ENCODE measurements at places on chromosomes 11 and 22.

DNA sequence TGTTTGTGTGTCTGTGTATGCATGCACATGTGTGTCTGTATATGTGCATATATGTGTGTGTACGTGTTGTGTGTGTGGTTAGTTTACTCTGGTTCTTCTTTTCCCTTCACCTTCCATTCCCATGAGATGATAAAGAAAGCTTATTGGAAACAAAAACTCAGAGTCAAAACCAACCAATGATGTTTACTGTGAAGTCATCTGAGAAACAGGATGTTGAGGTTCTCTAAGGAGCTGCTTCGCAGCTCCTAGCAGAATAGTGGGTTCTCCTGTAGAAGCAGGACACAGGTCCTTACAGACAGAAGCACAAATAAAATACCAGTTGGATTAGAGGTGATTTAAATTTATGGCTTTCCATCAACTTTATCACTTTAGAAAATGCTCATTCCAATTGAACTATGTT lies 256.1 kb upstream of the PLET1 start:
- DNase-seq: no peak

- peak; percentile 65 for DNase-seq
These were observed 243.9 kb upstream of the SYN3 start for GRCh38 chr22:33302049-33302545.

- DNase-seq: no peak
These were observed 85.0 kb downstream of the LARGE1 start for GRCh38 chr22:33835265-33835664.

- no peak for DNase-seq
These were observed 63.8 kb upstream of the WNT7B start for GRCh38 chr22:46040471-46041465.

DNA sequence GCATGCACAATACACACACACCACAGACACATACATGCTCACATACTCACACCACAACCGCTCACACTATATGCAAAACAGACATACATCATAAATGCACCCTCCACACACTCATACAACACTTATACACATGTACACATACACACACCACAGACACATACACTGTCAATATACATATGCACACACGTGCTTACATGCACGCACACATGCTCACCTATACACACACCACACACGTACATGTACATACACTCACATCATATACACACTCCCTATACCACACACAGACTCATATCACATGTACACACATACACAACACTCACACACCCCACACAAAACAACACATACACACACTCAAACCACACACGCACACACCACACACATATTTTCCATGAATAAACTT lies 885.3 kb downstream of the TBC1D22A start:
- DNase-seq: no peak

GRCh38 chr22:50314455-50315288 lies 7.2 kb upstream of the PLXNB2 start:
- DNase-seq: no peak

- no peak for DNase-seq
These were observed 80.1 kb upstream of the ALX4 start for GRCh38 chr11:44389963-44390605.

DNA sequence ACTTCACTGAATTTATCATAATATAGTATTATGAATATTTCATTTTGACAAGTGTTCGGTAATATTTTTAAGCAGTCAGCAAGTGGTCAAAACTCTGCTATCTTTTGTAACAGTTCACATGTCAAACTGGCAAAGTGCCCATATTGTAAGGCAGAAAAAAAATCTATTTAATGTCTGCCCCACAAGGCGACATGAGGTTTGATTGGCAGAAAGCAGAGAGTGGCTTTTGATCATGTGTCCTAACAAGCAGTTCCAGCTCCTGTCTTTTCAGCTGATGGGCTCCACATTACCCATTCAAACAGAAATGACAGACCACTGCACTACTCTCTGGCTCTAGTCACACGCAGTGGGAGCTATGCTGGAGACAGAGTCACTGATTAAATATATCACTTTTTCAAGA lies 59.0 kb downstream of the SOX6 start:
- no peak for DNase-seq

DNA sequence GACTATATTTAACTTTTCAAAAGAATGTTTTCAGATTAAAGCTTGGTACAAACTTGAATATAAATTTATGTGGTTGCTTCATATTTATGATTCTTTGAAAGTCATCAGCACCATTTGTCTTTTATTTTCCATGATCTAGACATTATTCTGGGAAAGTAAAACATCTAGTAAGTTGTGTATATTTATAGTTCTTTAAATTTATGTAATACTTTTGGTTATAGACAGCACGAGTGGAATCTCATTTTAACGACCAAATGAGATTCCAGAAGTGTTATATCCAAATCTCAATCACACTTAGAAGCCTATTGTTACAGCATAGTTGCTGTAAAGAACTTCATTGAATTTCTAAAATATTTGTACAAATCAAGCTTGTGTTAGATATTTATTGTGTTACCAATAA lies 212.3 kb downstream of the DDX10 start:
- no peak for DNase-seq

- DNase-seq: no peak
These were observed 222.0 kb downstream of the TMEM135 start for GRCh38 chr11:87259736-87260135.

- no peak for DNase-seq
These were observed 3.3 kb upstream of the CHRDL2 start for GRCh38 chr11:74734559-74734925.

- no peak for DNase-seq
These were observed 11.8 kb downstream of the KLHL22 start for GRCh38 chr22:20483771-20484170.

DNA sequence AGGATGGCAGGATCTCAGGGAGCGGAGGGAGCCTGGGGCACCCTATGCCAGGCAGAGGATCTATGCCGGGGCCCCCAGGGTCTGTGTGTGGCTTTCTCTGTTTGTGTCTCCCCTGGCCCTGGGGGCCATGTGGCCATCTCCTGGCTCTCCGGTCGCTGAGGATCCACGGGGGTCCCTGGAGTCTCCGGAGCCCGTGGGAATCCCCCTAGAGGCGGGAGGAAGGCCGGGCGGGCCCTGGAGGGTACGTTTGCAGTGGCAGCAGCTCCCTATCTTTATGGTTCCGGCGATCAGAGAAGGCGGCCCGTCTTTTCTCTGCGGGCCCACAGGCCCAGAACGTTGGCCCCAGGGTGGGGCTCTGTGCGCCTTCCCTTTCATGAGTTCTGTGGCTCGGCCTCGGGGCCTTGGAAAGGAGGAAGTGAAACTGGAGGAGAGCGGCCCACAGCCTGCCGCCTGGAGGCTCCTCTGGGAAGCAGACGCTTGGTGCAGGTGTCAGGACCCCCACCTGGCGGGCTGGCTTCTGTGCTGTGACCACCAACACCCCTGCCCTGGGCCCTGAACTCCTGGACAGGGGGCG lies 82.1 kb downstream of the KCNQ1 start:
- no peak for DNase-seq

GRCh38 chr22:31269892-31270579 lies 22.3 kb downstream of the PIK3IP1 start:
- DNase-seq: no peak

DNA sequence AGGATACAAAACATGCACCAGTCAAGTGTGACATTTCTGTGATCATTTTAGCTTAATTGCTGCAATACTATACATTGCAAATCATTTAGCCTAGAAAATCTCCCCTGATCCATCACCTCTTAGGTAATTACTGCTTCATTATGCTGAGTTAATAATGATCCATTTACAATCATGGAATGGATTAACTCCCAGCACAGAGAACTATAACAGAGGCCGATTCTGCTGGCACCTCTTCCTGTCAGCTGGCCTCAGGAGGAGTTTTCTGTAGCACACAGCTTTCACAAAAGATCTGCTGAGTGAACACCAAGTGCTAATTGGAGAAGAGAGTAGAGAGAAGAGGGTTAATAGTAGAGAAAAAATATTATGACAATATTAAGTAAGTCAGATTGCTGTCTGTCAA lies 591.8 kb upstream of the KIRREL3 start:
- DNase-seq: no peak

DNA sequence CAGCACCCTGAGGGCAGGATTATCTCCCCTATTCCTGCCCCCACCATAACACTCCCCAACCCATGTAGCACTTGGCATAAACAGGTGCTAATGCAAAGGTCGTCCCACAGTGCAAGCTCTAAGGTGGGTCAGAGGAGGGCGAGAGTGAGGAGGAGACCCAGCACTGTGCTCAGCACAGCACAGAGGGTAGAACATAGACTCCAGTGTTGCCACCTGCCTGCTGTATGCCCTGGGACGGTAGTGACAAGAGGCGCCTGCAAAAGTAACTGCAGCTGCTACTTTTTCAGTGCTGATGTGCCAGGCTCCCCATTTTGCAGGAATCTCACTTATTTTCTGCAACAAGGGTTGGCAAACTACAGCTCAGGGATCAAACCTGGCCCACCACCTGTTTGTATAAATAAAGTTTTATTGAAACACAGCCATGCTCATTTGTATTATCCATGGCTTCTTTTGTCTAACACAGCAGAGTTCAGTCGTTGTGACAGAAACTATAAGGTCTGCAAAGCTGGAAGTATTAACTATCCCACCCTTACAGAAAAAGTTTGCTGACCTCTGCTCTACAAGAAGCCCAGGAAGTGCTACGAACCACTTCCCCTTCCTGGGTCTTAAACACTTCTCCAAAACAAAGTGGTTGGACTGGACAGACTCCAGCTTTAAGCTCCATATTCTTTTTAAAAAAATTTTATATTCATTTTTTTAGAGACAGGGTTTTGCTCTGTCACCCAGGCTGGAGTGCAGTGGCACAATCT lies 16.9 kb upstream of the CDC42BPG start:
- DNase-seq: no peak

GRCh38 chr11:103436131-103436770 lies 327.0 kb downstream of the DYNC2H1 start:
- no peak for DNase-seq

DNA sequence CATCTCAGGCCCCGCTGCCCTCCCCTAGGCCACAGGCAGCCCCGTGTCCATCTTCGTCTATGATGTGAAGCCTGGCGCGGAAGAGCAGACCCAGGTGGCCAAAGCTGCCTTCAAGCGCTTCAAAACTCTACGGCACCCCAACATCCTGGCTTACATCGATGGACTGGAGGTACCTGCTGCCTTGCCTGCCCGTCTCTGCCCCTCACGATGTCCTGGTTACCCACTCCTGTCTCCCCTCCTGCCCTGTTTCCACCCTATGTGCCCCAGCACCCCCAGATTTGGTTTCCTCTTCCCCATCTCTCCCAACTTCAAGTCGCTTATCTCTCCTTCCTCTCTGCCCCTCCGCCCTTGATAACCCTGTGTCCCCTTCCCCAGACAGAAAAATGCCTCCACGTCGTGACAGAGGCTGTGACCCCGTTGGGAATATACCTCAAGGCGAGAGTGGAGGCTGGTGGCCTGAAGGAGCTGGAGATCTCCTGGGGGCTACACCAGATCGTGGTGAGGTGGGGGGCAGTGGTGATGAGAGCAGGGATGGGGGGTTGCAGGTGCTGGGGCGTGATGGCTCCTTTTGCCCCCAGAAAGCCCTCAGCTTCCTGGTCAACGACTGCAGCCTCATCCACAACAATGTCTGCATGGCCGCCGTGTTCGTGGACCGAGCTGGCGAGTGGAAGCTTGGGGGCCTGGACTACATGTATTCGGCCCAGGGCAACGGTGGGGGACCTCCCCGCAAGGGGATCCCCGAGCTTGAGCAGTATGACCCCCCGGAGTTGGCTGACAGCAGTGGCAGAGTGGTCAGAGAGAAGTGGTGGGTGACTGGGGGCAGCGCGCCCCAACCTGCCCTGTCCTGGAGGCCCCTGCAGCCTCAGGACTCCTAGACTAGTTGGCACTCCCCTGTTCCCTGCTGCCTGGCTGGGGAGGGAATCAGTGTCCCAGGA lies 930 bp downstream of the SCYL1 start:
- DNase-seq: no peak

GRCh38 chr11:43576803-43577521 lies 103.6 kb upstream of the HSD17B12 start:
- peak; percentile 79 for DNase-seq

DNA sequence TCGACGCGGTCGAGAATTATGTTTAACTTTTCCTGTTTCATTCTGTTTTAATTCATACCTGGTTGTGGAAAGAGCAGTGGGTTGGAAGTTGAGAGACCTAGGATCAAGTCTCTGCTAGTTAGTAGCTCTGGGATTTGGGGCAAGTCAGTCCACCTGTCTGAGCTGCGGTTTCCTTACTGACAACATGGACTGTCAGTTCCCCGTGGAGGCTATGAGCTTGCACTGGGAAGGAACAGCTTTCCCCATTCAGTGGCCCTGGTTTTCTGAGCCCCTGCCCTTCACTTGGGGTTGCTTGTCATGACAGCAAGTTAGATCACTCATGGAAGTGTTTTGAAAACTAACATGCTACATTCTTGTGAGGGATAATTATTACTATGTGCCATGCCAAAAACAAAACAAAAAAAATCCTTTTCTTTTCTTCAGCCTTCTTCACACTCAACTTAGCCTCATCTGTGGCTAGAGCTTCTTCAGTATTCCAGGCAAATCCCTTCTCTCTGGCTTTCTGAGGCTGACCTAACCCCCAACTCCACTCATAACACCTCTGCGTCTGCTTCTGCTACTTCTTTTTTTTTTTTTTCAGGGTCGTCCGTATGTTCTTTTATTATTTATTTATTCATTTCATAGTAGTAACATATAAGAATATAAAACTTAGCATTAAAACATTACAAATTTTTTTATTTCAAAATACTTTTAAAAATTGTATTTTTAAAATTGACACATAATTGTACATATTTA lies 43.0 kb upstream of the ZBED5 start:
- no peak for DNase-seq

DNA sequence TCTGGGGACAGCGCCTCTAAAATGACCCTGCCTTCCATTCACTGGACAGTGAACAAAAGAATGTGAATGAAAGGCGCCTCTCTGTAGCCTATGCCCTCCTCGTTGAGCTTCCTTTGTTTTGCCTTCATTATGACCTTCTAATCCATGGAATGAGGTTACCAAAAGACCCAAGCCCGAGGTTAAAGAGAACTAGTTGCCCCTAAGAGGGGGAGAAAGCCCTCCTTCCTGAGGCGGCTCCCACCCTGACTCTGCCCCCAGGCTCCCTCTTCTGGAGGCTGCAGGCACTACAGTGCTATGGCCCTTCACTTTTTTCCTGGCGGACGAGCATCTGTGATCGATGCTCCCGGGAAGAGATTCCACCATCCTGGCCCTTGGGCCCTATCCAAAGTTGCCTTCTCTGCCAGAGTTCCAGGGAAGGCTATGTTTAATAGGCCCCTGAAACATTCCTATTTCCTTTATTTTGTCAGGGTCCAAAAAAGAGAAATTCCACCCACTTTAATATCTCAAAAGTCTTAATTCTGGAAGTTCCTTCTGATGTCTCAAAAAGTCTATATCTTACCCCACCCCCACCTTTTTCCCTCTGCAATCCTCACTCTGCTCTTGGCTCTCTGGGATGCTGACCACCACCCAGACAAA lies 147.3 kb downstream of the FEZ1 start:
- DNase-seq: no peak

DNA sequence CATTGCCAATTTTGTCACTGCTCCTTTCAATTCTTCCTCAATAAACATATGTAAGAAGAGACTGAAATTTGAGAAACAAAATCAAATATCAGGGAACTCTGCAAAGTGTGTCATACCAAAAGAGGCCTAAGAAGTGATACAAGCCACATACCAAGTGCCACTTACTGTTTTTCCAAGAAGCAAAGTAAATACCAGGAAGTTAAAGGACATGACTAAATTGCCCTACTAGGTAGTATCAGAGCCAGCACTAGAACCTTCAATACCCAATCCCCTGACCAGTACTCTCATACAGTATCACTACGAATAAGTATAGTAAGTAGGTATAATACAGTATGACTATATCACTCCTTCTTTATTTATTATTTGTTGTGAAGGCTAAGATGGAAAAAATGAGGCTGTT lies 13.6 kb downstream of the MAML2 start:
- no peak for DNase-seq

GRCh38 chr11:73390601-73391565 lies 14.7 kb downstream of the RELT start:
- DNase-seq: no peak
